ENCODE measurements at places on chromosomes 7 and 10. TPM values are rescaled to one million over a fixed set of nuclear protein-coding genes. Genes with fewer than 3 reads are reported as not detected.

Gene JAZF1
- 1.3 TPM for polyA plus RNA-seq

Gene FAM13C
- polyA plus RNA-seq: 7.6 TPM

Gene NCF1
- polyA plus RNA-seq: 0.05 TPM

Gene NUTM2E
- polyA plus RNA-seq: 0.19 TPM

Gene PPP1R3A
- polyA plus RNA-seq: not detected

Gene GJD4
- polyA plus RNA-seq: not detected

Gene GFRA1
- polyA plus RNA-seq: 2.6 TPM

Gene OR2A2
- not detected for polyA plus RNA-seq

Gene GIMAP5
- not detected for polyA plus RNA-seq

Gene POLR3A
- polyA plus RNA-seq: 14.1 TPM

Gene IFIT3
- 4.0 TPM for polyA plus RNA-seq

Gene AZGP1
- polyA plus RNA-seq: 0.15 TPM

Measured in SK-N-SH (cell line).